Upper lobe of right lung (tissue), 1 donor: ENCODE measurements at places on chromosomes 7 and 10. TPM values are rescaled to one million over a fixed set of nuclear protein-coding genes. Genes with fewer than 3 reads are reported as not detected.
A peak's percentile ranks its signal among the peaks of the same experiment; 100 is the strongest.

Gene NPC1L1
- 0.17 TPM for total RNA-seq

Gene OR2A1
- total RNA-seq, result not detected

Gene FFAR4
- total RNA-seq, result 4.9 TPM

Gene TLX1
- not detected for total RNA-seq

Gene FRMD4A
- total RNA-seq, result 38.3 TPM

DNA sequence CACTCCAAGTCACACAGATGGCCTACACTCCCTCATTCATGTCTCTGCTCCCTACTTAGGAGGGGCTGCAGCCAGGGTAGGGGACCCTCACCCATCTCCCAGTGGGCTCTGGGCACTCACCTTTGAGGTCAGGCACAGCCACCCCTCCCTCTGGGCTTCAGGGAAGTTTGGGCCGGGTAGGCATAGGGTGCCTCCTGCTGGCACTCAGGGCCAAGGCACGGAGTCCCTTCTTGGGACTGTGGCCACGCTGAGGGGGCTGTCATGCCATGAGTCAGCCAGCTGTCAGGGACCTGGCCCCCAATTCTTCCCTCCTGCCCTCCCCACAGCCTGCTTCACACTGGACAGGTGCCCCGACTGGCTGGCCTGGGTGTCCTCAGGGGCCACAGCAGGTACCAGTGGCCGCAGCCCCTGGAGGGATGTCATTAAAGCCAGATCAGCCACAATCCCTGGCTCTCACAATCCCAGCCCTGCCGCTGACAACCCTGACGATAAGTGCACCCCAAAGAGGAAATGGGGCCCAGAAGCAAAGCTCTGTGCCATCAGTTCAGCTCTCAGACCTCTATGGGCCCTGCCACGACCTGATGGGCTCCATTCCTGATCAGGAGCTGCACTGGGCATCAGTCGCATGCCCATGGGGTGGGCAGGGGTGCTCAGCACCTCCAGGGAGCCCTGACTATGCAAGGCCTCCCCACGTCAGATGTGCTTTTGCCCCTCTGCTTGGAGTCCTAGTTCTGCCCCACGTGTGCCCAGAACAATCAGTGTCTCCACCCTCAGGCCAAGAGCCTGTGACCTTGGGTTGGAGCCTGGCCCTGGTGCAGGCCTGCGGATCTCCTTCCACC, 34.1 kb upstream of the RET start:
- no peak overlapping the region for H3K27ac ChIP-seq
- DNase-seq, result peak; percentile 56
- H3K27me3 ChIP-seq, result no peaks in the 10 kb centered on the region
- no peaks in the 10 kb centered on the region for H3K4me1 ChIP-seq

DNA sequence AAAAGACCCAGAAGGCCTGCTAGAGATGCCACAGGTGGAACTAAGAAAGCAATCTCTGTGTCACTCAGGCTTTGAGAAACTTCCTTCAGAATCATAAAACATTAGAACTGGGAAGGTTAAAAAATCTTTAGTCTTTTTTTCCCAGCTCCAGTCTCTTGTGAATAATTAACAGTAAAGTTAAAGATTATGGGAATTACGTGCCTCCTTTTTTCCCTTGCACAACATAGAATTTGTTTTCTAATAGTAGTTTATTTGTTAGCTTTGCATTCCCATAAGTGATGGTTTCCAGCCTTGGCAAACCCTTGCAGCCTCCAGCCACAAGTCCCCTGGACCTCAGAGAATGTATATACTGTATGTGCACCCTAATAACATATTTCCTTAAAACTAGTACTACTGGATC, 128.3 kb downstream of the TPST1 start:
- no peaks in the 10 kb centered on the region for H3K36me3 ChIP-seq
- no peak for DNase-seq
- H3K4me3 ChIP-seq, result no peak overlapping the region
- H3K4me1 ChIP-seq, result no peaks in the 10 kb centered on the region
- no peak overlapping the region for H3K27ac ChIP-seq

DNA sequence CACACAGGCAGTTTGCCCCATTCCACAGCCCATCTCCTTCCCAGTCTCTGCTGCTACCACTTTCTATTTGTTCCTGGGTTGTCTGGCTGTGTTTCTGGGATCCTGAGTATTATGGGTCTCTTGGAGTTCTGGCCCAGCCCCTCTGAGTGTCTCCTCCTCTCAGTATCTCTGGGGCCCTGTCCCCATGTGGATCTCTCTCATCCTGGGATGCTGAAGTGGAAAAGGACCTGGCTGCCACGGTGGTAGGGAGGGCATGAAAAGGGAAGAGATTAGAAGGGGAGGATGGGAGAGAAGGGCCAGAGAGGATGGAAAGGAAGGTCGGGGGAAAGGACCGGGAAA, 54.5 kb upstream of the LBX1 start:
- no peak overlapping the region for H3K27ac ChIP-seq
- no peak for DNase-seq
- H3K36me3 ChIP-seq, result no peaks in the 10 kb centered on the region

- DNase-seq, result no peak
- no peak overlapping the region for H3K4me3 ChIP-seq
- no peaks in the 10 kb centered on the region for H3K4me1 ChIP-seq
These were observed 34.3 kb downstream of the LRRC18 start for GRCh38 chr10:48905311-48905710.

GRCh38 chr10:44462338-44462914, 77.5 kb upstream of the CXCL12 start:
- H3K4me3 ChIP-seq, result no peak overlapping the region
- no peak for DNase-seq
- no peaks in the 10 kb centered on the region for H3K4me1 ChIP-seq
- no peaks in the 10 kb centered on the region for H3K36me3 ChIP-seq
- no peaks in the 10 kb centered on the region for H3K27me3 ChIP-seq
- no peak overlapping the region for H3K27ac ChIP-seq

GRCh38 chr10:132943058-132943790, 854 bp upstream of the CFAP46 start:
- DNase-seq, result peak; percentile 63
- peaks cover 55% of the 10 kb centered on the region for H3K27me3 ChIP-seq
- H3K36me3 ChIP-seq, result no peaks in the 10 kb centered on the region

GRCh38 chr7:38685851-38686250, 54.7 kb upstream of the AMPH start:
- H3K27ac ChIP-seq, result no peak overlapping the region
- no peak for DNase-seq
- no peaks in the 10 kb centered on the region for H3K4me1 ChIP-seq
- H3K27me3 ChIP-seq, result no peaks in the 10 kb centered on the region
- no peak overlapping the region for H3K4me3 ChIP-seq
- no peaks in the 10 kb centered on the region for H3K36me3 ChIP-seq

GRCh38 chr10:61029411-61029810, 85.4 kb upstream of the RHOBTB1 start:
- no peak overlapping the region for H3K27ac ChIP-seq
- DNase-seq, result no peak

GRCh38 chr7:100745184-100745583, 11.8 kb downstream of the ZAN start:
- peak overlapping the region; percentile 45 for H3K4me3 ChIP-seq
- no peaks in the 10 kb centered on the region for H3K36me3 ChIP-seq
- DNase-seq, result peak; percentile 73
- peaks cover 6% of the 10 kb centered on the region for H3K27me3 ChIP-seq
- H3K4me1 ChIP-seq, result no peaks in the 10 kb centered on the region
- no peak overlapping the region for H3K27ac ChIP-seq

GRCh38 chr7:50206453-50207250, 97.9 kb upstream of the IKZF1 start:
- H3K27ac ChIP-seq, result no peak overlapping the region
- no peak overlapping the region for H3K4me3 ChIP-seq
- DNase-seq, result no peak
- H3K27me3 ChIP-seq, result no peaks in the 10 kb centered on the region

DNA sequence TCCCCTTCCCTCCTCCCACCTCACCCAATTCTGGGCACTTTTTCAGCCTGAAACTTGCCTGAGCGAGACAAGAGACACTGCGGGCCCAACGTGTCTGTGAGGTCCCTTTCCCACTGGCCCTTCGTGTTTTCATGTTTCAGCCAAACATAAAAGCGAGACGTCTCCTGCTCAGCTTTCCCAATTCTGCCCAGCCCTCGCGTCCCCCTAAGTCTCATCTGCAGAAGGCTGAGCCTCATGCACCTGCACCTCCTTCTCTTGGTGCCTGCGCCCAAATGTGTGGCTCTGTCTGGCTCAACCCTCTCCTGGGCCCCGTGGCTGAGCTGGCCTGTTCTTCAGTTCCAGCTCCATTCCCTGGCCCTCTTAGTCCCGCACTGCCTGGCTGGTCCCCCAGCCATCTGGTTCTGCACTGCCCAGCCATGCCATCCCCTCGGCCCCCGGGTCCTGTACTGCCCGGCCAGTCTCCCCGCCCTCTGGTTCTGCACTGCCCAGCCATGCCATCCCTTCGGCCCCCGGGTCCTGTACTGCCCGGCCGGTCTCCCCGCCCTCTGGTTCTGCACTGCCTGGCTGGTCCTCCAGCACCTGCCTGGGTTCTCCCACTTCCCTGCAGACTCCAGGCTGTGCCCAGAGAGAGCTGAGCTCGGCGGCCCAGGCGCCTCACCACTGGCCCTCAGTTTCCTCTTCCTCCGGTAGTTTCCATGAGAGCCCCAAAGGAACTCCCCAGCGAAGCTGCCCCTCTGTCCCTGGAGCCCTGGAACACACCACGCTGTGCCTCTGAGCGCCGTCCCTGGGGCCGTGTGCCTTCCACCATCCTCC, 224.1 kb downstream of the DNAJB6 start:
- H3K27ac ChIP-seq, result no peak overlapping the region
- no peaks in the 10 kb centered on the region for H3K36me3 ChIP-seq
- no peaks in the 10 kb centered on the region for H3K4me1 ChIP-seq
- no peaks in the 10 kb centered on the region for H3K27me3 ChIP-seq
- no peak for DNase-seq

- no peaks in the 10 kb centered on the region for H3K27me3 ChIP-seq
- H3K4me1 ChIP-seq, result no peaks in the 10 kb centered on the region
- H3K4me3 ChIP-seq, result no peak overlapping the region
- H3K27ac ChIP-seq, result no peak overlapping the region
- no peak for DNase-seq
- H3K36me3 ChIP-seq, result no peaks in the 10 kb centered on the region
These were observed 28.0 kb upstream of the MCU start for GRCh38 chr10:72663971-72664370.

DNA sequence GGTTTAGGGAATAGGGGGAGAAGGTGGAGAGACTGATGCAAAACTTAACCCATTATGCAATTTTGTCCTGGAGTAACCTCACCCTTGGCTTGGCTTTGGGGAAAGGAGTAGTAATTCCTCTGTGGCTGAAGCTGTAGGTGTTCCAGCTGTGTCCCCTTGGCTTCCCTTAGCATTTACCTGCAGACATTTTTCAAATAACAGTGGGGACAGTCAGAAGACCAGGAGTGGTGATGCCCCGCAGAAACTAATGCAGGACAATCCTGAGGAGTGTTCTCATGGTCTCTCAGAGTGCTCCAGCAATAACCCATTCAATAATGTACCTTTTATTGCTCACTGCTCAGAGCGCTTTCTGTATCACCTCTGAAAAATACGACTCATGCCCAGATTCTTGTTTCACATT, 282.1 kb downstream of the ZEB1 start:
- no peaks in the 10 kb centered on the region for H3K36me3 ChIP-seq
- no peak overlapping the region for H3K4me3 ChIP-seq
- H3K4me1 ChIP-seq, result peaks cover 10% of the 10 kb centered on the region

GRCh38 chr10:234708-235406, 99.6 kb downstream of the ZMYND11 start:
- H3K4me1 ChIP-seq, result no peaks in the 10 kb centered on the region
- no peak for DNase-seq
- no peaks in the 10 kb centered on the region for H3K27me3 ChIP-seq
- H3K36me3 ChIP-seq, result peaks cover 27% of the 10 kb centered on the region
- H3K4me3 ChIP-seq, result no peak overlapping the region

GRCh38 chr10:14748441-14748840, 26.3 kb downstream of the FAM107B start:
- no peaks in the 10 kb centered on the region for H3K36me3 ChIP-seq
- H3K4me1 ChIP-seq, result peaks cover 32% of the 10 kb centered on the region
- H3K4me3 ChIP-seq, result no peak overlapping the region
- peak overlapping the region; percentile 31 for H3K27ac ChIP-seq
- no peaks in the 10 kb centered on the region for H3K27me3 ChIP-seq
- DNase-seq, result no peak

DNA sequence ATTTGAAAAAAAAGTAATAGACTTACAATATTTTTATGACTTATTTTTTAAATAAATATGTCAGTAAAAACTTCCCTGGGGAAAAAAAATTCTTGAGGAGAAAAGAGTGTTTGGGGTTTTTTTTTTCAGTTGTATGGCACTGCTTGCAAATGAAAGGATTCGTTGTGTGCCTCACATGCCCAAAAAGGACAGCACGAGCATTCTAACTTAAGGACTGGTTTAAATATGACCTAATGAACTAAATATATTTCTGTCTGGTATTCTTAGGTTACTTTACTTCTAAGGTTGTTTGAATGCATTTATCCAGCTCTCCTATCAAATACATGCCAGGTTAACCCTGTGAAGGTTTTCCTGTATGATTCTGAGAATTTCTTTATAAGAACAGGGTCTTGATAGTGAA, 988 bp upstream of the CD36 start:
- no peaks in the 10 kb centered on the region for H3K36me3 ChIP-seq
- DNase-seq, result no peak
- H3K4me1 ChIP-seq, result peaks cover 51% of the 10 kb centered on the region
- H3K27me3 ChIP-seq, result no peaks in the 10 kb centered on the region
- peak overlapping the region; percentile 15 for H3K27ac ChIP-seq

DNA sequence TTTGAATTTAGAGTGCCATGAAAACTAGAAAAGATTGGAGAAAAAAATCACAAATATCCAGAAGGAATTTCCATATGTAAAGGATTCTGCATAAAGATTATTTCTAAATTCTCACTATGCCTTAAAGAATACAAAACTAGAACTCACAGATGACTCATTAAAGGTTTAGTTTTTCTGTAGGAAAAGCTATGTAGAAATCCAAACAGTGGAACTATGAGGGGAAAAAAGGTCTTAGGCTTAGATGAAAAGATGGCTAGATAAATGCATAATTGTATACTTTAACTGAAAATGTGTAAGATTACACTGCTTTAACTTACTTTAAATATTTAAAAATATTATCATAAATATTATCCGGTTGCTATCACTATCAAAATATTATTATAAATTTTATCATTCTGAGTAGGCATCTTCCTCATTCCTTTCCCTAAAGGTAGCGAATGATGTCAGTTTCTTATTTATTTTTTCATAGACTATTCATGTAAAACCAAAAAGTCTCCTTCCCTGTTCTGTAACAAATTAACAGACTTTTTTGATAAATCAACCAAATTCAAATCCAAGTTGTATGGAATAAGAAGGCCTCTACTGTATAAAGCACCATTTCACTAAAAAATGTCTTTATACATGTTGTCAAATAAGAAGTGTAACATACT, 69.1 kb upstream of the COMTD1 start:
- no peaks in the 10 kb centered on the region for H3K4me1 ChIP-seq
- H3K4me3 ChIP-seq, result no peak overlapping the region
- no peaks in the 10 kb centered on the region for H3K36me3 ChIP-seq
- no peaks in the 10 kb centered on the region for H3K27me3 ChIP-seq
- H3K27ac ChIP-seq, result no peak overlapping the region
- no peak for DNase-seq

GRCh38 chr10:86314616-86315548, 51.7 kb downstream of the GRID1 start:
- no peaks in the 10 kb centered on the region for H3K27me3 ChIP-seq
- H3K4me1 ChIP-seq, result no peaks in the 10 kb centered on the region
- no peaks in the 10 kb centered on the region for H3K36me3 ChIP-seq
- no peak overlapping the region for H3K4me3 ChIP-seq
